ENCODE measurements at places on chromosomes 11 and 22. TPM values are rescaled to one million over a fixed set of nuclear protein-coding genes. Genes with fewer than 3 reads are reported as not detected.

- peak; percentile 70 for DNase-seq
Measured at GRCh38 chr22:20783844-20784723, 10.2 kb downstream of the SERPIND1 start.

- DNase-seq, result peak; percentile 75
Measured at GRCh38 chr11:119479685-119480275, 56.8 kb upstream of the THY1 start.

DNA sequence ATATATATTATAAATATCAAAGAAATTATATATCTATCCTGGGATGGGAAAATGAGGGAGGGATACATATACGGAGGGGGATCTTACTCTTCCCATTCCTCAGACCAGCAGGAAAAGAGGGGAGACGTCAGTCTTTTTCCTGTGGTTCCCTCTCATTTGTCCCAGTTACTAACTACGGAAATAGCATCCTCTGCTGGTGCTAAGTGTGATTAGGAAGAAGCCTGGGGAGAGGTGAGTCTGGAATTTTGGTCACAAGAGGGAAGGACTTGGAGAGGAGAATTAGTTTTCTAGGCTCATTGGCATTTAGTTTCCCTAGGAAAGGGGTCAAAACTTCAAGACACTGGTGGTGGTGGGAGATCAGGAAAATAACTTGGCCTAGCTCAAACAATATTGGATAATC is 11.6 kb downstream of the MED19 start:
- DNase-seq, result no peak

GRCh38 chr11:9625728-9626127 is 38.1 kb upstream of the SWAP70 start:
- no peak for DNase-seq

Gene AMOTL1
- total RNA-seq, result 50.8 TPM

- DNase-seq, result peak; percentile 39
Measured at GRCh38 chr11:125258291-125259032, 93.9 kb downstream of the PKNOX2 start.

DNA sequence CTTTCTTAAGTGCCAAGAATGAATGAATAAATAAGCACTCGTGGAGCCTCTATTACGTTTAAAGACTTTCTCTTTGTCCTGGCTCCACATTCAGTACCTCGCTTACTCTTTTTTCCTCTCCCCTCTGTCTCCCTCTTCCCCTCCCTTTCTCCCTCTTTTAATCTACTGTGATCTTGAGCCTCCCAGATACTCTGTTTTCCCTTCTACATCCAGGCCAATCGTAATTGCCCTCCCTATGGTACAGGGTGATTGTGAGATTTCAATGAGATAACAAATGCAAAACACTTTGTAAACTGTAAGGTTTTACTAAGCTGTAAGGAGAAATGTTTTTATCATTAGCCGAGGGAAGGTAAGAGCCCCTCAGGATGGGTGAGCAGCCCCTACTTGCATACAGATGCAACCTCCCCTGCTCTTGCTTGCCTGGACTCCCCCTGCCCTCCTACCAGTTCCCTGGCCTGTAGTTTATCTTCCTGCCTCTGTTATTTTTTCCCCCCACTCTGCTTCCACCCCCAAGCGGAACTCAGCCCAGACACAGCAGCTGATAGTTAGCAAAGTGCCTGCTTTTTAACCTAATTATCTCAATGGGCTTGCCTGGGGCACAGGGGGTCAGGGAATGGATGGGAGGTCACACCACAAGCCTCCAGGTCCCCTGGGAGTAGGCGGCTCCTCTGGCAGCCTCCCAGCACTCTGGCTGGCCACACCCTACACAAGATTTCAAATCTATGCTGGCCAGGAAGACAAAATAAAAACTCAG is 76.9 kb upstream of the CADM1 start:
- no peak for DNase-seq

- DNase-seq, result no peak
Measured at GRCh38 chr11:66042227-66042995, 6.5 kb downstream of the GAL3ST3 start.

Gene KCNJ4
- not detected for total RNA-seq

Gene MUC2
- not detected for total RNA-seq

Data from GM23248 (cell line).